Neural crest cell (in vitro differentiated cells): ENCODE measurements at places on chromosomes 7 and 10. TPM values are rescaled to one million over a fixed set of nuclear protein-coding genes. Genes with fewer than 3 reads are reported as not detected.

GRCh38 chr7:117863618-117864017, 9.6 kb downstream of the CTTNBP2 start:
- no peak for DNase-seq

DNA sequence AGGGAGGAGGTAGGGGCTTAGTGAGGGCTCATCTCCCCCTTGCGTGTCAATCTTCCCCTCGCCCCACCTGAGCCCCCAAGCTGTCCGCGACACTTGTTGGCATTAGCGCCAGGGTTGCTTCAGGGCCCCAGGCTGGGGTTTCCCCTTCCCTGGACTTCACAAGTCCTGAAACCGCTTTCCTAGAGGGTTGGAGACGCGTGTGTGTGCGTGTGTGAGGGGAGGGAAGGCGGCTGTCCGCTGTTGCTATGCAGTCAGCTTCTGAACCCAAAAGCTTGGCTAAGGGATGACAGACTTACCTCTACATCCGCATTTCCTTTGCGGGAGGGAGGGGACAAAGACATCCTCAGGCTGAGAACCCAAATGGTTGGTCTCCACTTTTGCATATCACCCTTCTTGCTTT, 803 bp downstream of the GOLGA7B start:
- no peak for DNase-seq

Gene NRCAM
- total RNA-seq, result 33.2 and 35.0 TPM in 2 replicates

GRCh38 chr7:159015454-159016410, 128.9 kb downstream of the VIPR2 start:
- DNase-seq, result no peak

Gene MPLKIP
- total RNA-seq, result 42.1 and 44.0 TPM in 2 replicates

GRCh38 chr7:137628216-137628615, 218.6 kb downstream of the DGKI start:
- no peak for DNase-seq

Gene PNLIPRP3
- not detected in 2 replicates for total RNA-seq

DNA sequence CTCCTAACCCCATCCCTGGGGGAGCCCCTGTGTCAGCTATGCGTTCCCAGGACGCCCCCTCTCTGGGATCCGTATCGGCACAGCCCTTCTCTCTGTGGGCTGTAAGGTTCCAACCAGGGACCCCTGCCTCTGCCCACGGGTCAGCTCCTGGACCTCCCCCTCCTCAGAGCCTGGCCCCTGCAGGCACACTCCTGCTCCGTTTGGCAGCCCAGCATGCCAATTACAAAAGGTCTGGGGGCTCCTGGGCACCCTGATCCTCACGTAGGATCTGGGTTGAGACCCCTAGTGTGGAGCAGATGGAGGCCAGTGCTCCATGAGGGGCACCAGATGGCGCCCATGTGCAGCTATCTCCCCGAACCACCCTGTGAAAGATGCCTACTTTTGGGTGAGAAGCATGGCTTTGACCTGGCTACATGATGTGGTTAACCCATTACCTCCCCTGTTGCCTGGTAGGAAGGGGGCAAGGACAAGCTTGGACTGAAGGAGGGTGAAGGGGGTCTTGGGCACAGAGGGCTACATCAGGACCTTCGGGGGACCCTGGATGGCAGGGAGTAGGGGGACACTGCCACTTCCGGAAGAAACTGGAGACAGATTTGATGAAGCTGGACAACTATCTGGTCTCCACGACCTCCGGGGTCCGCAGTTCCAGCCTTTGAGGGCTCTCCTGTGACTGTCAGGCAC, 9.0 kb downstream of the TACR2 start:
- no peak for DNase-seq

Gene CRTAC1
- 0.82 and 1.1 TPM in 2 replicates for total RNA-seq

GRCh38 chr7:80330434-80330833, 181.4 kb downstream of the GNAT3 start:
- DNase-seq, result no peak
